SK-N-DZ (cell line): ENCODE measurements at places on chromosomes 4 and X.

DNA sequence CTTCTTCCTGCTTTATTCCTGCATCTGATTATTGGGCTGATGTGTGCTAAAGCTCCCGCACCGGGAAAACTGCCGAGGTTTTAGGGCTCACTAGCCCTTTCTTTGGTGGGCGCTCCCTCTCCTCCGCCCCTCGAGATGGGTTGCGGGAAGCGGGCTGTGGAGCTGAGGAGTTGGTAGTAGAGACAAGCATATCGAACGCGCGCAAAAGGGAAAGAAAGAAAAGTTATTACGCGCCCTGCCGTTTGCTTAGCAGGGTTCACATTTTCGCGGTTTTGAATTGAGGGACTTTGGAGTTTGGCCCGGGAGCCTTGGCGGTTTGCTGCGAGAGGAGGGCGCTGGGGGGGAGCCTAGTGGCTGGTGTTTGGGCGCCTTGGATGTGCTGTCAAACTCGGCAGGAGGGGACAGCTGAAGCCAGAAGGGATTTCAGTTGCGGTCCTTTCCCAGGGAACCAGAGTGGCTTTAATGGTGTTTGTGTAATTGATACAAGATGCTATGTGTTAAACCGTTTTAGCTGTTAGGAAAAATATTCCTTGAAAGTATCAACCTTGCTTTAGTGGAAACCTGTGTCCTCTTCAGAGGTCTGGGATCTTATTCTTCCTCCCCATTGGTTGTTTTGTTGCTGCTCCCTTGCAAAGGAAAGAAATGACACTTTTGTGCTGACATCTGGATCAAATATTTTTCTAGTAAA, 1.1 kb downstream of the GAB1 start:
- peak; percentile 13 for DNase-seq

- DNase-seq: no peak
Observed at GRCh38 chrX:3532581-3533085, 180.8 kb downstream of the PRKX start.

DNA sequence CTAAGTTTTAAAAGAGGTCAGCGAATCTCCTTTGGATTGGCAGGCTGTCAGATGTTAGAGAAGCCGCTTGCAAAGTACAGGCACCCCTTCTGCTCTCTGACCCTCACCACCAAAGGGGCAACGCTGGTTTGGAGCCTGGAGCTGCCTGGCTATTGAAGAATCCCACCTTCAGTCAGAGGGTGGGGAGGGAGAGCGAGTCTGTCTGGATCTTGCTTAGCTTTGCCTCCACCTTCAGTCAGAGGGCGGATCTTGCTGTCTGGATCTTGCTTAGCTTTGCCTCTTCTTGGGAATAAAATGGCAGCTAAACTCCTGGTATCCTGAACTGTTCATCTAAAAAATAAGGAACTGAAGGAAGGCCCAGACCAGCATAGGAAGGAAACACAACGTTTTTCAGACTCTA, 7.3 kb downstream of the CCDC110 start:
- no peak for DNase-seq

DNA sequence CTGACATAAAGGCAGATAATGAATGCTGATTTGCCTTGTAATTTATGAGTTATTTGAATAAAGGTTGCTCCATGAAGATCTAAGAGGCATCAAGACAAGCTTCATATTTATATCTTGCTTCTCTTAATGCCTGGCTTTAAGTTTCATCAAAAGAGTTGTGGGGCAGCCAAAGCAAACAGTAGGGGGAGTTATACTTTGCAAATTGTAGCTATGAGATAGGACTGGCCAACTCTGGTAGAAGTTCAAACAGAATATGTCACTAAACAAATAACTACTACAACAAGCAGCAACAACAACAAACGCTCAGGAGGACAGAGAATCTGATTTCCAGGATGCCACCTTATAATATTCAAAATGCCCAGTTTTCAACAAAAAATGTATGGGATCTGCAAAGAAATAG, 69.1 kb upstream of the PLAC1 start:
- no peak for DNase-seq

- DNase-seq: no peak
Observed at GRCh38 chrX:113548308-113549015, 707.8 kb upstream of the AMOT start.

DNA sequence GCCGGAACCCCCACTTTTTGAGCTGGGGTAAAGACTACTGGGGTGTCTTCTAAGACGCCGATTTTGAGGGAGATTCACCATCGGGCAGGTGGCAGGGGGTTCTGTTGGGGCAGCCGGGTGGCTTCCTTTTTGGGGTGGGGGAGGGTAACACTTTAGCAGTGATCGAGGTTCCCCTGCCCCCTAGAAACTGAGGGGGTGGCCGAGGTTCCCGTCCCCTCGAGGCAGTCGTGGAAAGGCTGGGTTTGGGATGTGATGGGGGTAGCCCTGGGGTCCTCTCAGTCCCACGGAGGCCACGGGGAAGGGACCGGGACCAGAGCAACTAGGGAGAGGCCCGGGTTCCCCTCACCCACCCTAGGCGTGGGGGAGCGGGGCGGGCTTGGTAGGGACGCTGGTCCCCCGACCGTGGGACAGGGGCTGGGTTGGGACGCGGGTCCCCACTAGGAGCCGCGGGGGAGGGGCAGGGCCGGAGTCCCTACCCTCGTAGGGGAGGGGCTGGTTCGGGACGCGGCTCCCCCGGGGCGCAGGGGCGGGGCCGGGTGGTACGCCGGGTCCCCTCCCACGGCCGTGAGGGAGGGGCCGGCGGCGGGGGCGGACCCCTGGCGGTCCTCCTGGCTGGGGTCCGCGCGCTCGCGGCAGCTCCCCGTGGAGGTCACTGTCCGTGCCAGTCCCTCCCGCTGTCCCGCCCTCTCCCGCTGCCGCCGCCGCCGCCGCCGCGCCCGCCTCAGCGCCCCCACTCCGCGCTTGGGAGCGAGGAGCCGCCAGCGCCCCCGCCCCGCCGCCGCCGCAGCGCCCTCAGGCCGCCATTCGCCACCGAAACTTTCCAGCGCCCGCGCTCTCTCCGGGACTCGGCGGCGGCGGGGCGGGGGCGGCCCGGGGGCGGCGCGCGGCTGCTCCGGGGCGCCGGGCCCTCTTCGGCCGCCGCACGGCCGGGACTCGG, at the start of gene TBL1X:
TSS of gene TBL1X (plus strand) at position 624 of the 937 bp plus-strand sequence. CDS start 188,529 bp downstream, outside the sequence.
- DNase-seq: peak; percentile 74

DNA sequence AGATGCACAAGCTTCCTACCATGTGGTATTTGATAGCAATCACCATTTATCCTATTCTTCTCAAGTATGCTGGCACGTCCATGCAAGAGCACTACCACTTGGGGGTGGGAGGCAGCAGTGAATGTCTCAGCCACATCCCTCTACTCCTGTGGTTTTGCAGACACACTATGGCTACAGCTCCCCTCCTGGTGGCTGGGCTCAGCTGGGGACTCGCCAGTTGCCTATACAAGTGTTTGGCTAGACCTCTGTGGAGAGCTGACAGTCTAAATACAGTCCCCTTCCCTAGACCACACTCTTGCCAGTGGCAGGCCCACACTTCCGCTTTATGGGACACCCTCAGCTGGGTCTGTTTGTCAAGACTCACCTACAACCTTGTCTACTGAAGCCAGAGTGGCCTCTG, 53.2 kb downstream of the ADGRA3 start:
- no peak for DNase-seq

GRCh38 chr4:161419822-161420221, 744.0 kb downstream of the FSTL5 start:
- DNase-seq: peak; percentile 15

DNA sequence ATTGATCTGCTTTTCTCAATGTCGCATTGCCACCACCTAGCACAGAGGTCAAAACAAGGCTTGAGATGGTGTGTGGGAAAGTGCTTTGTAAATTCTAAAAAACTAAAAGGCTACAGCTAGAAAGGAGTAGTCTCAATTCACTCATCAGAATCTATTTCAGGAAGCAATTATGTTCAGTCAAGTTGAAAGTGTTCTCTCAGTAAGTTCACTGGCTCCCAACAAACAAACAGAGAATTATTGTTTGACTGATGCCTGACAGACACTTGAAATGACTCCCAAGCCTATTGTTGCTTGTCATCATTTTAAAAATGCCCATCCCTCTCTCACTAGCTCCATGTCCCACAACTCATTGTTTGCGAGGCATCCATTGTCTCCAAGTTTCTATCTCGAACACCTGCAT, 419.6 kb upstream of the CPEB2 start:
- no peak for DNase-seq

DNA sequence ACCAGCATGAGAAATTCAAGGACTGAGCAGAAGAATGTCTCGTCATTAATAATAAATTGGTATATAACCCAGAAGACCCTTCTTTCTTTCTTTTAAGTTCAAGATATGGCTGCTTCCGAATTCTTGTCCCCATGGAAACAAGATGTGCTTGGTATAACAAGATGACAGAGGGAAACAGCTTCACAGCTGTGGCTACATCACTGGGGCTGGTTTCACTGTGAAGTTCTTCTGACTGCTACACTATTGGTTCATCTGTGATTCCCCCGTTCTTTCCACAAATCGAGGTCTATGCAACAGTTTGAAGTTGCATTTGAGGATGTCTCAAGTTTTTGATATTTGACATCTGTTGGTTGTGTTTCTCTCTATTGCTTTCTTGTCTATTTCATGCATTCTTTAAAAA, 12.3 kb upstream of the DTHD1 start:
- no peak for DNase-seq

- no peak for DNase-seq
Observed at GRCh38 chrX:108731153-108731552, 5.2 kb downstream of the IRS4 start.

- no peak for DNase-seq
Observed at GRCh38 chr4:182885738-182886077, 31.5 kb downstream of the DCTD start.

- DNase-seq: no peak
Observed at GRCh38 chr4:83170952-83171399, 56.4 kb upstream of the PLAC8 start.

GRCh38 chrX:69503228-69503781, 821 bp upstream of the NALF2 start:
- DNase-seq: peak; percentile 67

DNA sequence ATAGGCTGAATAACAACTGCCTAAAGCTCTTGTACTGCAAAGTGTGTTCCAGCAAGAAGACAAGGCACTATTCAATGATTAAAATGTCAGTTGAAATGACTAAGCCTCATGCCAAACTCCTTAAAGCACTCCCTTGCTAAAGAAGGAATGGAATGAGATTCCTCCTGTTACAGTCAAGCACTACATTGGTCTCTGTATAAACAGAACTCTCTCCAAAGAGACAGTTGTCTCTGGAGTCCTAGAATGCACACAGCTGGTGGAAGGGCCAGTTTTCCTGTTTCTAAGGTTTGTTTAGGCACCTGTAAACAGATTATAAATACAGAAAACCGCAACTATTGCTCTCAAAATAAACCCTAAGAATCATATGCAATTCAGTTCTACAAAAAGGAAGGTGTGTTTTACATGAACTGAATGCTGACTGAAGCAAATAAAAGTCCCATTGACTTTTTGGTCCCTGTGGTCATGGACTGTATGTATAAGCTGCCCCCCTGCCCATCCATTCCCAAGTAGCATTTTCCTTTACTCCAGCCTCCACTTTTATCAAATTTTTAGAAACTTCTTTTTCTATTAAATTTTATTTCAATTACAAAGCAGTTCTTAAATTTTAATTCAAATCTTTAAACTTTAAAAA, 47.0 kb downstream of the FAT1 start:
- DNase-seq: no peak

DNA sequence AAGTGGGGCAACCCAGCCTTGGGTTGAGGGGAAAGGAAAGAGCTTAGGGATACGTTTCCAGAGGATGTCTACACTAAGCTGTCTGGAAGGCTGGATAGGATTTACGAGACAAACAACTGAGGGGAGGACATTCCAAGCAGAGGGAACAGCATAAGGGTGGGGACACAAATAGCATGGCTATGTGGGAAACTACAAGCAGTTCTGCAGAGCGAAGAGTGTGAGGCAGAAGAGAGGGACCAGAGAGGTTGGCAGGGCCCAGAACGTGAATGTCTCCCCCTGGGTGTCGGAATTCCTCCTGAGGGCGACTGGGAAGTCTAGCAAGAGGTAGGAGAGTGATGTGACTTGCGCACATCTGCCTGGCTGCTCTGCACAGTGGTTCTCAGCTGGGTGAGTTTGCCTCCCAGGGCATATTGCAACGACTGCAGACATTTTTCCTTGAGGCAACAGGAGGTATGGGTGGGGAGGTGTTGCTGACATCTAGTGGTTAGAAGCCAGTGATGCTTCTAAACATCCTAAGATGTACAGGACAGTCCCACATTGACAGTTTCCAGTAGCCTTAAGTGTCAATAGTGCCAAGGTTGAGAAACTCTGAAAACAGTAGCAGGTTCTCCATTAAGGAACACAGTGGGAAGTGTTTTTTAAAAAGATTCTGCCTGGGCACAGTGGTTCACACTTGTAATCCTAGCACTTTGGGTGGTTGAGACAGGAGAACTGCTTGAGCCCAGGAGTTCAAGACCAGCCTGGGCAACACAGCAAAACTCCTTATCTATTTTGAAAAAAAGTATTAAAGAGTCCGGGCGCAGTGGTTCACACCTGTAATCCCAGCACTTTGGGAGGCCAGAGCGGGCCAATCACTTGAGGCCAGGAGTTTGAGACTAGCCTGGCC, 9.2 kb downstream of the NDUFA1 start:
- DNase-seq: peak; percentile 59

- no peak for DNase-seq
Observed at GRCh38 chrX:103363046-103363445, 6.7 kb downstream of the TCEAL9 start.

DNA sequence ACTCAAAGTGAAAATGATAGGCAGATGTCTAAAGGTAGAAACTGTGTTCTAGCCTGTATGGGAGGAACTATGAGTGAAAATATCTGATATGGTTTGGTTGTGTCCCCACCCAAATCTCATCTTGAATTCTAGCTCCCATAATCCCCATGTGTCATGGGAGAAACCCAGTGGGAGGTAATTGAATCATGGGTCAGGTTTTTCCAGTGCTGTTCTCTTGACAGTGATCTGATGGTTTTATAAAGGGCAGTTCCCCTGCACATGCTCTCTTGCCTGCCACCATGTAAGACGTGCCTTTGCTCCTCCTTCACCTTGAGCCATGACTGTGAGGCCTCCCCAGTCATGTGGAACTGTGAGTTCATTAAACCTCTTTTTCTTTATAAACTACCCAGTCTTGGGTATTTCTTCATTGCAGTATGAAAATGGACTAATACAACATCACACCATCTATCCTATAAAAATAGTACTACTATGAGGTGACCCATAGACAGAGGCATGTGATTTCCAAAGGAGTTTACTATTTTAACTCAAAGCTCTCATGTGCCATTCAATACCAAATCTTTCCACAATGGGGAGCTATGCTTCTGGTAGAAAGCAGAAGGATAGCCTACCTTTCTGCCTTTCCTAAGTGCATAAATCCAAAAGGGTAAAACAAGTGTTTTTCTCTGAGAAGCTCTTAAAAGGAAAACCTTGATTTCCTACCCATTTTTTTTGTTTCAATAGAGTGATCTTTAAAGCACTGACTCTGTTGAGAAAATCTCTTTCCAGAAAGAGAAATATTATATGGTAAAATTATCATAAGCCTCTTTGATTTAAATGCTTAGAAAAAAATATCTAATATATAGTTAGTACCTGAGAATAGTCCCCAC, 38.8 kb downstream of the SEC31A start:
- DNase-seq: peak; percentile 2

DNA sequence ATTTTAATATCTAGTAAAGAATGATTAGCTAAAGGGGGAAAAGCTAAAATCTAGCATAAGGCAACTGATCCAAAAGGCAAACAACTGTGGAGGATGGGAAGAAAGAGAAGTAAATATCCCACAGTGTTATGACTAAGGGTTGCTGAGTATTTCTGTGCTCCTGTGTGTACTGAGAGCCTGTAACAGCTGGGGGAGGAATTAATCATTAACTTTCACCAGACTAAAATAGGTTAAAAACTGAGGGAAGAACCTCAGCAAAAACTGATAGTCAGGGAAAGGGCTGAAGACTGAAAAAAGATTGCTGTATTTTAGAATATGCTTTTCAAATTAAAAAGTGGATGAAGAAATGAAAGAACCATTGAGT, 365.9 kb downstream of the CXXC4 start:
- DNase-seq: no peak
